Stimulated activated CD4-positive, alpha-beta T cell treated with anti-CD3 and anti-CD28 coated beads, Interleukin-15, amount 100 ng/mL, for 24 hours (primary cell): ENCODE measurements at places on chromosomes 2 and 18.

DNA sequence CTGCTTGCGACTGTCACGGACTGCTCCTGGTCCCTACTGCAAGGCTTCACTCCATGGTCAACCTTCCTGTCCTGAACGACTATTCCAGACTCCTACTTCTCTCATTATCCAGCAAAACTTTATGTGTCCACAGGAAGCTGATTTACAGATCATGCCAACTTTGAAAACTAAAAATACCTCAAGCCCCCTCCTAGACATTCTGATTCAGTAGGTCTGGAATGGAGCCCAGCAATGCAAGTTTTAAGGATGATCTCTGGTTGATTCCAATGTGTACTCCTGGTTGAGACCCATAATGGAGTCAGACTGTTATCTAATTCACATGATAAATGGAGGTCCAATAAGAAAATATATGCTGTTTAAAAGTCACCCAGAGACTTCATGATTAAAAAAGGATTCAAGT, 13.1 kb upstream of the LRATD1 start:
- no peak for DNase-seq

GRCh38 chr2:175414882-175415487, 233.5 kb upstream of the ATP5MC3 start:
- DNase-seq = peak; percentile 8

GRCh38 chr2:60567919-60568768, 14.7 kb upstream of the BCL11A start:
- no peak for DNase-seq

- DNase-seq = no peak
These were observed 630.7 kb upstream of the HS6ST1 start for GRCh38 chr2:128949360-128949759.

- no peak for DNase-seq
These were observed 139.6 kb upstream of the CYP1B1 start for GRCh38 chr2:38215522-38215921.

DNA sequence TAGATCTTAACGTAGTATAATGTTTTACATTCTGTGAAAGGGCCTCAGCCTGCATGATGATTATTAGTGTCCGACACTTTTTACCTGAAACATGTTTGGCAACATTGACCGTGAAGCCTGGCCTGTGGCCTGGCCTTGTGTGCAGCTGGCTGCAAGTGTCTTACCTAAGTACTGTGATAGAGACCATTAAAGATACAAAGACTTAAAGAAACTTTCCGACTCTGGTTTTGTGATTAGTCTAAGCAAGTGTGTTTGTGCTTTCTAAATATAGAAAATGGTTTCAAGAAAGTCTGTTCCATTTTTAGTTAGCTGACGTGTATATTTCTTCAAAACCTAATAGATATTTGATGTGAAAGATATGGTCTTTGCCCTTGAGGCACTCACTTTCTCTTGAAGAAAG, 601.8 kb downstream of the LRP1B start:
- DNase-seq = no peak

DNA sequence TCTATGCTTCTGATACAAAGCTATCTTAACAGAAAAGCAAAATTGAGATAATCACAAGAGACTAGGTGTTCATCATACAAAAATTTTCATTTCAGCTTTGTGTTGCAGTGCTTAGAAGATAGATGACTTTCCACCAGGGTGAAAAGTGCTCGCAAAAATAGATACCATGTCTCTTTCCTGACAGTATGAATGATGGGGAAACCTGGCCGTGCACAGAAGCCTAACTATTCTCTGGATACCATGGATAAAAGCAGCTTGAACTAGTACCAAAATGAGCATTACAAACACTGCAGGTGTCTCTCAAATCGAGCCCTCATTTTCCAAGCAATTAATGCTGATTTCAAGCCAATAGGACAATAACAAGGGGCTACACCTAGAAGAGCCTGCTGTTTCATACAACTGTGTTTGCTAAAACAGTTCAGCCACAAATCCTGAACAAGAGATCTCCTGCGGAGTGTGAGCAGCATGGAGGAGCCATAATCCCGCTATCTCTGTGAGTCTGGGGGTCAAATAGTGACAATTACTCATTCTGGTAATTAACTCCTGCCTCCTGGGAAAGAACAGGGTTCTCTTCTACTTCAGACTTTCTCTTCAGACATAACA, 507.6 kb downstream of the PID1 start:
- DNase-seq = no peak

- no peak for DNase-seq
These were observed 82.0 kb downstream of the TMEM17 start for GRCh38 chr2:62423883-62424458.

DNA sequence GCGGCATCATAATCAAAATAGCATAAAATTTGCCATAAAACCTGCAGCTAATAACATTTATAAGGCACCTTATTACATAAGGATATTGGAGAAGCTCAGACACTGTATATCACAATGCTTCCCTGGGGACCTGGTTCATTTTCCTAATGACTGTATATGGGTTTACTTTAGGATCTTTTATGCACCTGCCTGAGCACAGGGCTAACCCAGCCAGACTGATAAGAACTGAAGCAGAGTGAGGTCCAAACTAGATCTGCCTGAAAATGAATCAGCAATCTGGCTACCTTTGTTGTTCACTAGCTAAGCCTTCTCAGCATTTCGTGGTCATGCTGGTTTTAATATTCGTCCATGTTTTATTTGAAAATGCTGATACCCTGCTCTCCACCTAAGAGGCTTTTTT, 1922.3 kb upstream of the CELF4 start:
- DNase-seq = no peak

- DNase-seq = no peak
These were observed 455.7 kb downstream of the ARHGAP15 start for GRCh38 chr2:143584936-143585335.

GRCh38 chr2:11325961-11326676, 18.3 kb downstream of the ROCK2 start:
- DNase-seq = no peak

DNA sequence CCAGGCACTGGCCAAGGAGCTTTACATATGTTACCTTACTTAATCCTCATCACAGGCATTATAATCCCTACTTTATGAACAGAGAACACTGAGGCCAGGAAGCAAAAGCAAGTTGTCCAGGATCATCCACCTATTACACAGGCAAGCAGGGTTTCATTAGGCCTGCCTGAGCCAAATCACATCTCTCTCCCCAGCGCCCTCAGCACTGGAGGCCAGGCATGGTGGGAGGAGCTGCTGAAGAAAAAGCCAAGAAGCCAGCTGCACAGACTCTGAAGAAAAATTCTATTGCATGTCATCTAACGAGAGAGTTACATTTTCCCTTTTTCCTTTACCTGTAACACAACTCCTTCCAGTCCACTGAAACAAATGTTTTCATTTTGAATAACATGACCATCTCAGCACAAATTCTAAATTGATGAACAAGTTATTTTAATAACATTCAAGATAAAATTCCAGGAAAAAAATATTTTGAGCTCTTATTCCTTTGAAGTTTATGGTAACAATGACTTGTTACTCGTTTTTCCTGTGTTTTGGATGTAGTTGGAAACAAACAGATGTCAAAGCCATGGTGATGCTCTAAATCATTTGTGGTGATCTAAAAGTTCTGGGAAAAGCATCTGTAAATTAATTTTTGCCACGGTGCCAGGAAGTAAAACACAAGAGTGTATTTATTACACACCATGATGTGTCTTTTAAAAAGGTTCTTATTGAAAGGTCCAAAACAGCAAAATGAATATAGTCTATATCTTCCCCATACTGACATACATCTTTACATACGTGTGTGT, 139.0 kb upstream of the ITGB6 start:
- no peak for DNase-seq

DNA sequence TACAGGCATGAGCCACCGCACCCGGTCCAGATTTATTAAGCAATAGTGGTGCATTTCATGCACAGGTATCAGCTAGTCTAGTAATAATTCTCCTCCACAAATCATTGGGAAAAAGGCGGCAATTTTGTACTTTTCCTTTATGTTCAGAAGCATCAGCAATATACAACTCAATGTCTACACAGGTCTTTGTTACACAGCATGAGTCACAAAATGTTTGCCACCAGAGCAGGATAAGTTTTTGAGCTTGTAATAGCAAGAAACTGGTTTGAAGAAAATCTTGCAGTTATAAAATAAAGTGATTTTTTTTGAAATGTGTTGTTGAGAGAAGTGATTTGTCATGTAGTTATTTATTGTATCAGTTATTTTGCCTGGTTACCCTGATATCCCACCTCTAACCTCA, 4.8 kb upstream of the ITPRIPL1 start:
- no peak for DNase-seq

- peak; percentile 64 for DNase-seq
These were observed 756 bp upstream of the OST4 start for GRCh38 chr2:27071990-27072830.

- DNase-seq = peak; percentile 13
These were observed 59.7 kb downstream of the PTH2R start for GRCh38 chr2:208466151-208466919.

- peak; percentile 12 for DNase-seq
These were observed 8.7 kb downstream of the CHMP1B start for GRCh38 chr18:11859903-11860407.

GRCh38 chr2:216103213-216103612, 5.9 kb upstream of the XRCC5 start:
- no peak for DNase-seq

DNA sequence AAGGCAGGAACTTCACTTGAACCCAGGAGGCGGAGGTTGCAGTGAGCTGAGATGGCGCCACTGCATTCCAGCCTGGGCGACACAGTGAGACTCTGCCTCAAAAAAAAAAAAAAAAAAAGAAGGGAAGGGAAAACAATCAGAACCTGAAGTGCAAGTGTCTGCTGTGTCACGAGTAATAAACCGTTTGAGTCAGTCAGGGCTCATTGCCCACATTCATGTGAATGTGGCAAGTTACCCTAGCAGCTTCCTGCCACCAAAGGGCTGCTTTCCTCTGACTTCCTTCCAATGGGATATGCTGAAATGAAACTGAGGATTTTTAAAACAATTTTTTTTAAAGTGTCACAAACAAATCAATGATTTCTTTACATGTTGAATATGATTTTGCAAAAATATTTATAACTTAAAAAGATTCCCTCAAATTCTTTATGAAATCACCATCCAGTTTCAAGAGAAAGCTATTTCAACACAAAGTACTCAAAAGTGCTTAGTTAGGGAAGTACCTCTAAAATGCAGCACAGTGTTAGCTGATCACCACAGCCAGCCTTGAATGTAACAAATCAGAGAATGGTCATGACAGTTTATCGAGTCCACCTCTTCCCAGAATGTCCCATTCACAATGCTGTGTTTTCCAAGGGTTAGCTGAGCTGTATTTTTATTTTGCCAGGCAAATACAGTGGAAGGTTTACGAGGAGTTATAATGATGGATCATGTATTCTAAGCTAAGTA, 36.4 kb downstream of the WDSUB1 start:
- no peak for DNase-seq

DNA sequence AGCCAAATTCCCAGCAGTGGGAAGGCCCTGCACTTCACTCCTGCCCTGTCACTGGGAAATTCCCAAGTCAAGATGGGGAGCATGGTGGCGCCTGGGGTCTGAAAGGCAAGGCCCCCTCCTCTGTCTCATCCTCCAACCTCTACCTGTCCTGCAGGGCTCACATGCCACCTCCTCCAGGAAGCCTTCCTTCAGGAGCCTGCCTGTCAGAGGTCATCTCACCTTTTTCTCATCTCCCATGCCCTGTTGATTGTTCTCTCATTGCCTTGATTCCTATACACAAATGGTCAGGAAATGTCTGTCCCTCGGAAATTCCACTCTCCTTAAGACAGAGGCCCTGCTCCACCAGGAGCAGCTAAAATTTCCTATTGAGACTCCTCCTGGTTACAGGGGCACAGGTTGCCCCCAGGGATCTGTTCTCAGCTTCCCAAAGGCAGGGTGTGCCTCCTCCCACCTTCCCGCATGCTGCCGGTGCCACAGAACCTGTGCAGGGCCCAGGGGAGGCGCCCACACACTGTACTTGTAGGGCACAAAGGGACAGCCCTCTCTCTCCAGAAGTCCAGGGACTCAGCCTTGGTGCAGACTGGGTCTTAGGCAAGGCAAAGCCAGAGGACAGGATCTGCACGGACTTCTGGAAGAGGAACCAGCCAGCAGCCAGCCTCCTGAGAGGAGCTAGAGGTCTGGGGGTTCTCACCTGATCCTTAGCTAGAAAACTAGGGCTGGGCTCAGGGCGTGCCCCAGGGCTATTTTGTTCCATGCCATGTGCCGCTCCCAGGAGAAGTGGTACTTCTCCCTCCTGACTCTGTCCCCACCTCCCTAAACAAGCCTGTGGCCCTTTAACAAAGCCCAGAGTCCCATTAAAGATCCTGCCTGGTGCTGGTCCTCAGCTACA, 12.9 kb downstream of the HES6 start:
- no peak for DNase-seq
